ENCODE measurements at places on chromosomes 5 and 9.

DNA sequence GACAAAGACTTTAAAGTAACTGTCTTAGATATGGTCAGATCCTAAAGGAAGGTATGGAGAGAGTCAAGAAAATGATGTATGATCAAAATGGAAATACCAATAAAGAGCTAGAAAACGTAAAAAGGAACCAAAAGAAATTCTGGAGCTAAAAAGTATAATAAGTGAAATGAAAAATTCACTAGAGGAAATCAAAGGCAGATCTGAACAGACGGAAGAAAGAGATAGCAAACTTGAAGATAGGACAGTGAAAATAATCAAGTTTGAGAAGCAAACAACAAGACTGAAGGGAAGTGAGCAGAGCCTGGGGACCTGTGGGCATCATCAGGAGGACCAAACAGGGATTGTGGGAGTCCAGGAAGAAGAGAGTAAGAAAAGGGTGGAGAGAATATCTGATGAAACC lies 115.4 kb downstream of the EHMT1 start:
- no peak for DNase-seq

- DNase-seq: no peak
These were observed 9.7 kb downstream of the NREP start for GRCh38 chr5:111747337-111747736.

GRCh38 chr5:143404416-143405062 lies 1.1 kb upstream of the NR3C1 start:
- no peak for DNase-seq

- DNase-seq: no peak
These were observed 146.1 kb downstream of the GAS1 start for GRCh38 chr9:86801246-86801645.

GRCh38 chr5:166399781-166400180 lies 1891.7 kb upstream of the WWC1 start:
- DNase-seq: no peak

- no peak for DNase-seq
These were observed 804 bp downstream of the TTC39B start for GRCh38 chr9:15306068-15306756.

DNA sequence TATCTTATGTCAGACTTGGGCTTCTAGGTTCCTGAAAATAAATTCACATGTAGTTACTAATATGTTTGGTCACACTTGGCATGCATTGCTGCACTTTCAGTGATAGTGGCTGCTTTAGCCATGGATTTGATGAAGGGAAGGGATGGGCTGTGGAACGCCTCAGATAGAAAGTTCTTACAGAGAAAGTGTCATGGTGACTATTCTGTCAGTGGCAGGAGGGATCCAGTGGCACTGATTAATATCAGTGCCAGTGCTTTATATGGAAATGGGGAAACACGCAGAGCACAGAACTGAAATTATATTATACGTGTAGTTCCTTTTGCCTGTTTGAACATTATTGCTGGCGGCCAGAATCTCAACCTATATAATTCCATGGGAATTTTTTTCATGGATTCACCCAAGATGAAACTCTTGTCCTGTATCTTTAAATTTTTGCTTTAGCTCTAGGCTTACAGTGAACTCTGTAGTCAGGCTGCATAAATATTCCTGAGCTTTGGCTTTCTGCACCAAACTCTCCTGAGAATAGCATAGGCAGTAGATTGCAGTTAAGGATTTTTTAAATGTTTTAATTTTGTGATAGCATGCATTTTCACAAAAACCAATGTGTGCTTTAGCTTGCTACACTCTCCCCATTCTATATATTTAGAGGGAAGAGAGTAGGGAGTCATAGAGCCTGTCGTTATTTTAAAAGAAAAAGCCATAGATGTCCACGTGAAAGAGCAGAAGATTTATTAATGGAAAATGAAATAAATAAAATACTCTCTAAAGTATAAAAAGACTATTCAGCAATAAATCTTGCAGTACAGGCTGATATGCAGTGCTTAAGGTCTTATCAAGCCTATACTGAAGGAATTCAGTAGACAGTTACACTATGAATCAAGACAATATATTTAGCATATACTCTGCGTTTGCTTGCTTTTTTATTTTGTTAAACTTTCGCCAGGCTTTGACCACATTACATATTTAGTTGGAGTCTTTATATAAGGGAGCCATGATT lies 98.7 kb downstream of the EDIL3 start:
- no peak for DNase-seq

GRCh38 chr9:31492229-31492628 lies 892.2 kb upstream of the ACO1 start:
- DNase-seq: no peak

DNA sequence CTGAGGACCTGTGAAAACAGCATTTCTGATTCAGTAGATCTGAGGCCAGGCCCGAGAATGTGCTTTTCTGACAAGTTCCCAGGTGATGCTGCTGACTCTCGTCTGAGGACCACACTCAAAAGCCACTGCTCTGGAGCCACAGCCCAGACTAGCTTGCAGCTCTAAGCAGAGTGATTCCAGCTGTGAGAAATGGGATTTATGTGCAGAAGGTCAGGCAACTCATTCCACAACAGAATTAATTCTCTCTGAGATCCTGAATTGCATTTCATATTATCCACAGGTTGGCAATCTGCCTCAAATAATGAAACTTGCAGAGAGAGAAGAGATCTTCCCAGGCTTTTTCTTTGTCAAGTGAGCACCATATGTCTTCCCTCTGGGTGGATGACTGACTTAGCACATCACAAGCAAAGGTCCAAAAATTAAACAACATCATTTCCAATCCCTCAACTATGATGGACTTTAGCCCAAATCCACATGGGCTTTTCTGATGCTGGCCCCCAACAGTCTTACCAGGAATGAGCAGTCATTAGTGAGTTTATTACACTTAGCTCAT lies 140.2 kb downstream of the ALDH1A1 start:
- DNase-seq: no peak

GRCh38 chr5:619444-619843 lies 7.3 kb downstream of the CEP72 start:
- DNase-seq: no peak

DNA sequence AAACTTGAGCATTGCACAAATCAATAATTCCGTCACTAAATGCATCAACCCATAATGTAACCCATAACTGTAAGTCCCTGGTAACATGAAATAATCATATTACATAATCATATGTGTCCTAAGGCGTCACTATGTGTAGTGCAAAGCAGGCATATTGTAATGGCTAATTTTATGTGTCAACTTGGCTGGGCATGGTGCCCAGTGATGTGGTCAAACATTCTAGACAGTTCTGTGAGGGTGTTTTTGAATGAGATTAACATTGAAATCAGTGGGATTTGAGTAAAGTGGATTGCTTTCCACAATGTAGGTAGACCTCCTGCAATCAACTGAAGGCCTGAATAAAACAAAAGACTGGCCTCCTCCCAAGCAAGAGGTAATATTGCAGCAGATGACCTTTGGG lies 794.4 kb upstream of the ACO1 start:
- no peak for DNase-seq

GRCh38 chr9:93057703-93058354 lies 672 bp upstream of the SUSD3 start:
- DNase-seq: no peak

DNA sequence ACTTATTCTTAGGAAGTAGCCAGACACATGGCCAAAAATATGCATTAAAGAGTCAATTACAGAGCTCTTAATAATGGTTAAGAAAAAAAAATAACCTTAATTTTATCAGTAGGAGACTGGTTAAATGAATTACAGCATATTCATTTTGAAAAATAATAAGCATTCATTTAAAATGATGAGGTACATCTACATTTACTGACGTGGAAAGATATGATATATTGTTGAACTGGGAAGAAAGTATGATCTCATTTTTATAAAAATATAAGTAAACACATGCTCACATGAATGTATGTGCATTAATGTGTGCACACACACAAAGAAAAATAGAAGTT lies 250.3 kb downstream of the ENC1 start:
- no peak for DNase-seq

GRCh38 chr9:108816037-108816436 lies 39.7 kb downstream of the ACTL7B start:
- no peak for DNase-seq

- no peak for DNase-seq
These were observed 405.5 kb downstream of the PDE4D start for GRCh38 chr5:59487772-59488729.

GRCh38 chr9:35619800-35620158 lies 1.6 kb upstream of the CD72 start:
- DNase-seq: no peak

DNA sequence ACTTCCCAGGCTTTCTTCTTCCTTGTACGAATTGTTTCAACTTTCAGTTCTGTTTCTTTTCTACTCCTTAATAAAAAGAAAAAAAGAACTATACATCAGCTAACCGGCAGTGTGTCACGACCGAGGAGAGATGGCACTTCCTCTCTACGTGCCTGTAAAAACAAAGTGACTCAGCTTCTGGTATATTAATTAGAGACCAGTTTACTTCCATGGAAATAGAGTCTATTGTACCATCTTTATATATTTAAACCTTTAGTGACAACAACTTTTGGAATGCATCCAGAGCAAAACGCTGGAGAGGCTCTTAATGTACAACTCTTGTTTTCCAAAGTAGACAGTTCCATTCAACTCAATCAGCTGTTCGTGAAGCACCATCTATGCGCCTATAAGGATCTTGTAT lies 94.5 kb upstream of the LIFR start:
- DNase-seq: no peak

GRCh38 chr5:78627766-78628165 lies 20.8 kb downstream of the LHFPL2 start:
- no peak for DNase-seq

- DNase-seq: peak; percentile 47
These were observed 316.2 kb upstream of the CLINT1 start for GRCh38 chr5:158174918-158175851.

- no peak for DNase-seq
These were observed 43.6 kb upstream of the RAD23B start for GRCh38 chr9:107239474-107239873.

- DNase-seq: no peak
These were observed 44.8 kb upstream of the CLK4 start for GRCh38 chr5:178671602-178672144.

DNA sequence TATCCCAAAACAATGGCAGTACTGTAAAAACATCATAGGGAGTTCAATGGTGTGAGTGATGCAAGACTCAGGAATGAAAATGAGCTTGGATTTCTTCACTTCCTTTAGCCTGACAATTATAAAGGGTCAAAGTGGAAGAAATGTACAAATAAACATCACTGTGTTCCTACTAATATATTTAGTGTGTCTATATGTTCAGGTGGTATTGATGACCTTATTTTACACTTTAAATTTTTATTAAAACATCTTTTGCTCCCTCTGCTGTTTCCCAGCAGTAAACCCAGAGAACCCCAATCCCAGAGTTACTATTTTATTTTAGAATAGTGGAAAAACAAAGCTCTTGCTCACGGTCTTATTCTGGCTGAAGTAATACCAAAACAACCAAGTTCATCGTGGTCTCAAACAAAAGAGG lies 2.0 kb downstream of the LOX start:
- DNase-seq: no peak

DNA sequence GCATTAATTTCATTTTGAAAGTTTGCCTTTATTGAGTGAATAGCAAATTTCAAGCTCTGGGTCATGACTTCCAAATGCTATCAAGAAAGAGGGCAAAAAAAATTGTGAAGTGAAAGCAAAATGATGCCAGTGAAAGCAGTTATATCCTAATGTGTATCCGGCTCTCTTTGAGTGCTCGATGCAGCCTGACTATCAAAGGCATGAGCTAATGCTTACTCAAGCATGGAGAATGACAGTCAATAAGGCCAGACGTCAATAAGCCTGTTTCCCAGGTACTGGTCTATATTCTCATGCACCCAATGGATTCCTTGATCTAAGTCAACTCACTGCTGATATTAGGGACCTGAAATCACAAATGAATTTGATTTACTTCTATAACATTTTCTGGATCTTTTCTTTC lies 435.5 kb downstream of the CAAP1 start:
- DNase-seq: no peak

- DNase-seq: no peak
These were observed 26.4 kb downstream of the PTGR1 start for GRCh38 chr9:111572950-111573604.

DNA sequence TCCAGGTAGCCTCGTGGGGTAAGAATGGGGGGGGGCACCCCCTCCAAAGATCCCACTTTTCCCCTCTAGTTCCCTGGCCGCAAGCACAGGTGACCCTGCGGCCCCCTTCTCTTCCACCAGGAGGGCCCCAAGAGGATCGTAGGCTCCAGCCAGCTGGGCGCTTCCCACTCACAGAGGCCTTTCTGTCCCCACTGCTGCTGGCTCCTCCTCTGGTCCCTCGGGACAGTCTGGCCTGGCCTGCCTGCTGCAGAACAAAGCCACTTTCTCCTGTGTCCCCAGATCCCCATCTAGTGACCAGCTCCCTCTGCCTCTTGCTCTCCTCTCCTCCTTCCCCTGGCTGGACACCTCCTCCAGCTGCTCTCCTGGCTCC lies 534 bp upstream of the SAPCD2 start:
- DNase-seq: no peak

DNA sequence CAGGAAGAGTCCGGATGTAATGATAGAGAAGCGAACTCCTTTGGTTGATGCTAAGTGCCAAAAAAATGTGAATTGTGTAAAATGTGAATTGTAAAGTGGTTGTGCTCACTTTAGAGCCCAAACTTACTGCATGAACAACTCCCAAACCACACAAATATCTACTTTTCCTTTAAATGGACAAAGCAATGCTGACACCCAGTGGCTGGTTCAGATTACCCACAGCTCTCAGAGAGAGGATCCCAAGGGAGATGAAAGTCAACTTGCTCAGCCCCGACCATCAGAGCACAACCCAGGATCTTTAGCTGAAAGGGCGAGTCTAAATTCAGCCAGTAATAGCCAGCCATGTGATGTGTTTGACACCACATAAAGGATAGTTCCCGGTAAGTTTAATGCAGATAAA lies 133.7 kb downstream of the NMUR2 start:
- DNase-seq: no peak

GRCh38 chr5:133610489-133611356 lies 1.6 kb downstream of the FSTL4 start:
- peak; percentile 45 for DNase-seq

DNA sequence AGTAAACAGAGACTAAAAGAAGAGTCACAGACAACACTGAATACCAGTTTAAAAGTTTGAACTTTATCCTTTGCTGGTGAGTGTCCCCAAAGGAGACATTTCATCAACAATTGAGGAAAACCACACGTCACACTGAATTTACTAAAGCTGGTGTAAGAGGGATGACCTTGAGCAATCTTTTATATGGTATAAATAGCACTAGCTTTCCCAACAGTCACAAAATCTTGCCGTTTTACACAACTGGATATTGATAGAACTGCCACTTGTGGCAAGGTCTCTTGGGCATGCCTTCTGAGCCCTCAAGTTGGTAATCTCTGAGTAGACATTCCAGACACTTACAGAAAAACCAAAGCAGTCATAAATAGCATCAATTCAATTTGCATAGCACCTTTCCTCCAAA lies 311.5 kb upstream of the TARS1 start:
- no peak for DNase-seq

DNA sequence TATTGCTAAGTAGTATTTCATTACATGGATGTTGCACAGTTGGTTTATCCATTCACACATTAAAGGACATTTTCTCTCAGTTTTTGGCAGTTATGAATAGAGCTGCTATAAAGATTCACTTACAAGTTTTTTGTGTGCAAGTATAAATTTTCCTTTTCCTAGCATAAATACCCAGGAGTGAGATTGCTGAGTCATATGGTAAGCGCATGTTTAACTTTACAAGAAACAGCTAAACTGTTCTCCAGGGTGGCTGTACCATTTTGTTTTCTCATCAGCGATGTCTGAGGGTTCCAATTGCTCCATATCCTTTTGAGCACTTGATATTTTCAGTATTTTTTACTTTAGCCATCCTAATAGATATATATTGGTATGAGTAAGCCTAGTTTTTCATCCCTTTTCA lies 16.4 kb upstream of the ABCA1 start:
- no peak for DNase-seq

- no peak for DNase-seq
These were observed 174.6 kb downstream of the RFK start for GRCh38 chr9:76219560-76220151.

All from GM18507 (cell line).